Uterus (tissue), 4 donors: ENCODE measurements at places on chromosomes 16 and 17. TPM values are rescaled to one million over a fixed set of nuclear protein-coding genes. Genes with fewer than 3 reads are reported as not detected.

DNA sequence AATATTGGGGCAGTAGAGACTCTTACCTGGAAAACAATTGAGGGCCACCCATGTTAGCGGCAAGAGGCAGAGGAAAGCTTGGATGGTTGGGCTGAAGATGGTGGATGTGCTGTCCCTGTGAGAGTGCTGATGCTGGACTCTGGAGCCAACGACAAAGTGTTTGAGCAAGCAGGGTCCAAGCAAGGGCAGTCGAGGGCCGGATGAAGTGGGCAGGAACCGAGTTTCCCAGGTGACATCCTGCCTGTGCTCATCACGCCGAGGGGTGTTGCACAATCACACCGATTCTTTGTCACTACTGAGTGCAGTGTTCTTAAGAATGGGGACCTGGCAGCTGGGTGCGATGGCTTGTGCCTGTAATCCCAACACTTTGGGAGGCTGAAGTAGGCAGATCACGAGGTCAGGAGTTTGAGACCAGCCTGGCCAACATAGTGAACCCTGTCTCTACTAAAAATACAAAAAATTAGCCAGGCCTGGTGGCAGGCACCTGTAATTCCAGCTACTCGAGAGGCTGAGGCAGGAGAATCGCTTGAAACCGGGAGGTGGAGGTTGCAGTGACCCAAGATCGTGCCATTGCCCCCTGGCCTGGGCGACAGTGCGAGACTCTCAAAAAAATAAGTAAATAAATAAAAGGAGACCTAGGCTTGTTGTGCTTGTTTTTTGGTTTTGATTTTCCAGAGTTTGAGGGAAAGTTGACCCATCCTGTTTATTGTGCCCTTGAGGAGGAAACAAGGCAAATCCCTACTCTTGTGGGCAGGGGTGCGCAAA lies 6.1 kb downstream of the PYCARD start:
- no peaks in the 10 kb centered on the region for H3K4me1 ChIP-seq
- DNase-seq = no peak
- H3K4me3 ChIP-seq = no peak overlapping the region
- no peak overlapping the region for H3K27ac ChIP-seq
- no peaks in the 10 kb centered on the region for H3K36me3 ChIP-seq
- H3K27me3 ChIP-seq = no peaks in the 10 kb centered on the region

DNA sequence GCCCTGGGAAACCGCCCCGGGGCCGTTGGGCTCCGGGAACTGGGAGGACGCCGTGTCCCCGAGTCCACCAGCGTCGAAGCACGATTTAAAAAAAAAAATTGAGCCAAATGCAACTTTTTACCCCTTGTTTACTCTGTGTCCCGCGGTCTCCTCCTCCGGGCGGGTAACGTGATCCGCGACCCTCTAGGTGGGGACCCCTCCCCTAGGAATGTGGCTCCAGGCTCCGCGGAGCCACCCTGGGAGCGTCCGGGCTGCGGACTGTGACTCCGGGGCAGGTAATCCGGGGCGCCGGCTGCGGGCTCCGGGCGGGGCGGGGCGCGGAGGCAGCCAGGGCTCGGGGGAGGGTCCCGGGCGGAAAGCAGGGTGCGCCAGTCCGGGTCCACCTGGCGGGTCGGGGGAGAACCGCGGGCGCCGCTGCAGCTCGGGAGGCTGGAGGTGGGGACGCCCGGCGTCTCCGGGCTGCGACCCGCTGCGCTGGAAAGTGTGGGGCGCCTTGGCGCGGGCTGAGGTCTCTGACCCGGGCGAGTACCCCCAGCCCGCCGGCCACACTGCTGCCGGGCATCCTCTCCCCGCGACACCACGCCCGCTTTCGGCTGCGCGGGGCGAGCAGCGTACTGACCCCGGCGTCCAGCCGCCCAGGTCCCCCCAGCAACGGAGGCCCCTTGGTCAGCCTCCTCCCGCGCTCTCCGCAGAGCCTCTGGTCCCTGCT lies 852 bp upstream of the HELZ start:
- H3K27me3 ChIP-seq = no peaks in the 10 kb centered on the region
- peak overlapping the region; percentile 89 for H3K27ac ChIP-seq
- H3K4me1 ChIP-seq = no peaks in the 10 kb centered on the region
- peak overlapping the region; percentile 88 for H3K4me3 ChIP-seq
- H3K36me3 ChIP-seq = no peaks in the 10 kb centered on the region

GRCh38 chr17:80793851-80794267 lies 197.8 kb upstream of the CHMP6 start:
- H3K36me3 ChIP-seq = no peaks in the 10 kb centered on the region
- H3K4me1 ChIP-seq = no peaks in the 10 kb centered on the region
- DNase-seq = no peak
- H3K27me3 ChIP-seq = no peaks in the 10 kb centered on the region
- no peak overlapping the region for H3K4me3 ChIP-seq
- peak overlapping the region; percentile 77 for H3K27ac ChIP-seq

DNA sequence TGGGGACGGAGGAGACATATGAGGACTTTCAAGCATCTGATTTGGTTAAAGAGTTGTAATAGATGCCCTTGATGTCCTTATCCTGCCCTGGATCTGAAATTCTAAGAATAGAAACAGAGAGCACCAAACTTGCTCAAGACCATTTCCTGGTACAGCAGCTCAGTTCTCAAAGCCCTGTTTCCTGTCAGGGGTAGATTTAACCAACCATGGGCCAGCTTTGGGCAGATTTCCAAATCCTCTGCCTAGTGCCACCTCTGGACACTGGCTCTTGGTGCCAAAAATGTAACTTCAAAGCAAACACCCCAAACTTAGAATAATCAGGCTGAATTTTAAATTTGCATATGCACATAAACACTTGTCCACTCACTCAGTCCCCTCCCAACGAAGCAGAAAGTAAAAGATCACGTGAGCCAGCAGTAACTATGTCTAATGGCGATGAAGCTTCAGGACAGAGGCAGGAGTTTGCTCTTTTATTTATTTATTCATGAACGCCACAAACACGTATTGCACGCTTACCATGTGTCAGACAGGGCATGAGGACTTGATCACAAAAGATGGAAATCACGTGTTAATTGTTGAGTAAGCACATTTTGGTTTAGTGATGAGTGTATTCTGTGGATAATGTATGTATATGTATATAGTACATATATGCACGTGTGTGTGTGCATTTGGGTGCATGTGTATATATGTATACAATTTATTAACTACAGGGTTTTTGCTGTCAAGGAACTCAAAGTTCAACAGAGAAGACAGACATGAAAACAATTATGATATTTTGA lies 23.1 kb upstream of the SDK2 start:
- H3K4me1 ChIP-seq = no peaks in the 10 kb centered on the region
- no peaks in the 10 kb centered on the region for H3K27me3 ChIP-seq
- no peaks in the 10 kb centered on the region for H3K36me3 ChIP-seq
- DNase-seq = no peak
- H3K4me3 ChIP-seq = no peak overlapping the region

Gene CYGB
- total RNA-seq = 33.2 TPM

Gene PRR11
- total RNA-seq = 5.5 TPM

Gene ZPBP2
- not detected for total RNA-seq

Gene KRTAP2-2
- not detected for total RNA-seq

Gene CCL15
- total RNA-seq = not detected

- no peak overlapping the region for H3K4me3 ChIP-seq
- H3K4me1 ChIP-seq = peaks cover 23% of the 10 kb centered on the region
- H3K27me3 ChIP-seq = no peaks in the 10 kb centered on the region
- no peaks in the 10 kb centered on the region for H3K36me3 ChIP-seq
Observed at GRCh38 chr16:57803134-57803990, 1.1 kb upstream of the KIFC3 start.

- H3K4me1 ChIP-seq = no peaks in the 10 kb centered on the region
- DNase-seq = peak; percentile 62
- H3K27me3 ChIP-seq = no peaks in the 10 kb centered on the region
Observed at GRCh38 chr17:27633312-27634025, 2.5 kb downstream of the LGALS9 start.

DNA sequence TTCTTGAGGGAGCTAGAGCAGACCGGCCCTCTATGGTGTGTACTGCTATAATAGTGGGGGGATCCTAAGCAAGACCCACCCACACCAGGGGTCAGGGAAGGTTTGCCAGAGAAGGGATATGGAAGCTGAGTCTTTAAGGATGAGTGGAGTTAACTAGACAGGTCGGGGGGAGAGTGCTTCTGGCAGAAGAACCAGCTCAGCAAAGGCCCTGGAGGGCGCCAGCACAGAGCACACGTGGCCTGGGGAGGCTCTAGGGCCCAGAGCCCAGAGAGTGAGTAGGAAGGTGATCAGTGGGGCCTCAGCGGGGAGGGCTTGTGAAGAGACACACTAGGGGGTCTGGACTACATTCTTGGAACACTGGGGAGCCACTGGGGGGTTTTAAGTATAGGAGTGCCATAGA lies 21.1 kb downstream of the NGFR start:
- peaks cover 27% of the 10 kb centered on the region for H3K4me1 ChIP-seq
- peak overlapping the region; percentile 95 for H3K27ac ChIP-seq
- no peaks in the 10 kb centered on the region for H3K36me3 ChIP-seq
- no peaks in the 10 kb centered on the region for H3K27me3 ChIP-seq
- no peak for DNase-seq

- no peaks in the 10 kb centered on the region for H3K4me1 ChIP-seq
- H3K36me3 ChIP-seq = no peaks in the 10 kb centered on the region
- H3K4me3 ChIP-seq = no peak overlapping the region
- no peak overlapping the region for H3K27ac ChIP-seq
Observed at GRCh38 chr16:35795361-35796029, 2336.1 kb downstream of the TP53TG3F start.

Gene OR2C1
- not detected for total RNA-seq

DNA sequence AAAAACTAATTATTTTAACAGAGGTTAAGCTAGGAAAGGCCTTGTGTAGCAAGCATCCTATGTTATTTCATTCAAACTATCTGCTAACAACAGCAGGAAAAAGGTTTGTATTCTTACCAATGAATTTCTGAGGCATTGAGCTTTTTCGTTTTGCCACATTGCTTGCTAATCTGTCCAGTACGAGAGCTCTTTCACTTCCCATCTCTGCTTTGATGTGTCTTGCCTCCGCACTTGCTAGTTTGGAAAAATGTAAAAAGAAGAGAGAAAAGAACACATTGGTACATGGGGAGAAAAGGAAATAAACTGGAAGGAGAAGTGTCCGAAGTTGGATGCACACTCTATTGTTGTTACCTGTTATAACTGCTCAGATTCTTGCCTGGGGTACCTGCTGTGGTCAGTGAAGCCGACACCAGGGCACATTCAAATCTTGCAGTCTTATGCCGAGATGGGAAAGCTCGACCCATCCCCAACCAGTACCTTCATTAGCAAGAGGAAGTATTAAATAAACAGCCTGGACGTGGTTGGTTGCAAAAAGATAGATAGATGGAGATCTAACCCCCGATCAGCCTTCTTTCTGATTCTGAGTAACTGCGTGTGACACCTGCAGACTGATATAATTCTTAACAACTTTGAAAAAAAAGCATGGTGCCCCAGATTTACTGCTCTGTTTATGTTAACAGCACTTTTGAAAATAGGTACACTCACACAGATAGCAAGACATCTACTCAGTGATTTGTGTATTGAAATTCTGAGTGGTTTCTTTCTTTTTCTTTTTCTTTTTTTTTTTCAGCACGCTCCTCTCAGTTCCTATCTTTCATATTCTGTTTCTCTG lies 40.0 kb downstream of the GRB7 start:
- no peaks in the 10 kb centered on the region for H3K36me3 ChIP-seq
- no peak overlapping the region for H3K27ac ChIP-seq
- H3K4me1 ChIP-seq = no peaks in the 10 kb centered on the region
- no peak for DNase-seq
- no peak overlapping the region for H3K4me3 ChIP-seq

Gene CDK5R1
- 2.9 TPM for total RNA-seq

DNA sequence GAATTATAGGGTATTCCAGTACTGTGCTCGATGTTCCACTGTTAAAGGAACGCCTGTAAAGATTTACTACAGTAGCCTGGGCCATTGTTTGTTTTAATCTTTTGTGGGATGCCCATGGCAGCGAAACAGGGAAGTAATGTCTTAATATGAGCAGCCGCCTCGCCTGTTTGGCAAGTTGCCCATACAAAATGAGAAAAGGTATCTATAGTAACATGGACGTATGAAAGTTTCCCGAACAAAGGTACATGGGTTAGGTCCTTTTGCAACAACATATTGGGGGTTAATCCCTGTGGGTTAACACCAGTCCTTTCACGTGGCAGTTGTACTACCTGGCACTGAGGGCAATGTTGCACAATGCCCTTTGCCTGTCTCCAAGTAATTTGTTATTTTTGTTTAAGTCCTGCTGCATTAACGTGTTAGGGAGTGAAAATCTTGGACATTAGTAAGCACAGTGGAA lies 21.1 kb upstream of the TMC5 start:
- no peak for DNase-seq
- no peak overlapping the region for H3K27ac ChIP-seq
- H3K36me3 ChIP-seq = no peaks in the 10 kb centered on the region
- H3K4me3 ChIP-seq = no peak overlapping the region

DNA sequence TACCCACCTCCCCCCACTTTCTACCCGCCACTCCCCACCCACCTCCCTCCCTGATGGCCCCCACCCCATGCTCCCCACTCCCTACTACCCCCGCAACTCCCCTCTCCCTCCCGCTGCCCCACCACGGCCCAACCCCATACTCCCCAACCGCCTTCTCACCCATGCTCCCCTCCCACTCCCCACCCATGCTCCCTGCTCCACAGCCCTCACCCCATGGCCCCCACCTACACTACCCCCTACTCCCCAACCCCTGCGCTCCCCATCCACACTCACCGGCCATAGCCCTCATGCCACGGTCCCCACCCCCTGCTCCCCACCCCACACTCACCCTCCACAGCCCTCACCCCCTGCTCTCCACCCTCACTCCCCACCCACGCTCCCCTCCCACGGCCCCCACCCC lies 13.9 kb downstream of the COTL1 start:
- no peak overlapping the region for H3K4me3 ChIP-seq
- H3K27ac ChIP-seq = peak overlapping the region; percentile 66
- no peak for DNase-seq
- no peaks in the 10 kb centered on the region for H3K36me3 ChIP-seq
- no peaks in the 10 kb centered on the region for H3K27me3 ChIP-seq

DNA sequence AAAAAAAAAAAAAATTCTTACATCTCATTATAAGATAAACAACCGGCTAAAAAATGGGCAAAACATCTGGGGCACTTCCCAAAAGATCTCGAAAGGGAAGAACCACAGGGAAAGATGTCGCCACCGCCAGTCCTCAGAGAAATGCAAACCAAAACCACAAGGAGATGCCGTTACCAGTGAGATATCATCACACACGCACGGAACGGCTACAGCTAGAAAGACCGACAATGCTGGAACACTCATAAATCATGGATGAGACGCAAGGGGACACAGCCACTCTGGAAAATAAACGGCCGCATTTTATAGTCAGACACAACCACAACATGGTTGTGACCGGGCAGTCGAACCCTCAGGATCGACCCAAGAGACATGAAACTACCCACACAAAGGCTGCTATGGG lies 24.5 kb downstream of the WDR45B start:
- no peaks in the 10 kb centered on the region for H3K27me3 ChIP-seq
- no peak overlapping the region for H3K4me3 ChIP-seq

Gene ACSM5
- total RNA-seq = not detected
